Endothelial cell of umbilical vein (primary cell): ENCODE measurements at places on chromosomes 3 and 15. TPM values are rescaled to one million over a fixed set of nuclear protein-coding genes. Genes with fewer than 3 reads are reported as not detected.
A peak's percentile ranks its signal among the peaks of the same experiment; 100 is the strongest.

GRCh38 chr3:143502081-143502480 lies 346.2 kb downstream of the SLC9A9 start:
- peak; percentile 10 for DNase-seq

- no peak for DNase-seq
These were observed 39.9 kb upstream of the LRTM1 start for GRCh38 chr3:54967731-54968161.

- no peak for DNase-seq
These were observed 103.5 kb downstream of the ASB7 start for GRCh38 chr15:100705841-100706240.

- no peak for DNase-seq
These were observed 43.8 kb downstream of the RAB6B start for GRCh38 chr3:133851931-133852330.

GRCh38 chr3:8648909-8649741 lies 4.5 kb upstream of the SSUH2 start:
- DNase-seq: no peak

DNA sequence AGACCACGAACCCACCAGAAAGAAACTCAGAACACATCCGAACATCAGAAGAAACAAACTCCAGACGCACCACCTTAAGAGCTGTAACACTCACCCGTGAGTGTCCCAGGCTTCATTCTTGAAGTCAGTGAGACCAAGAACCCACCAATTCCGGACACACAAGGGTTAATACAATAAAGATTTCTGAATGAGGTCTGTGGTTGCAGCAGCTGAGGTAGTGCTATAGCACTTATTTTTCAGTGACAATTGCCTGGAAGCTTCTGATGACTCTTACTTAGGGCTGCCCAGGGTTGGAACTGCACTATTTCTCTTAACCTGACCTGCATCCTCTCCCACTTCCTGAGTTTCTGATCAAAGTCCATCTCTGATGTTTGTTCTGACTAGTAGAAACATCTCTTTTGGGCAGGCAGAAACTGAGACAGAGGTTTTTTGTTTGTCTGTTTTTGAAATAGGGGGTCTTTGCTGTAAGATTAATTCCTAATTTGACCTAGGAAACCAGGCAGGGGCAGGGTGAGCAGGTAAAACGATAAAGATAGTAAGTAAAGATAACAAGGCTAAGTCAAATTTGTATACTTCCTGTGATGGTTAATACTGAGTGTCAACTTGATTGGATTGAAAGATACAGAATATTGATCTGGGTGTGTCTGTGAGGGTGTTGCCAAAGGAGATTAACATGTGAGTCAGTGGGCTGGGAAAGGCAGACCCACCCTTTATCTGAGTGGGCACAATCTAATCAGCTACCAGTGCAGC lies 169.1 kb downstream of the GAP43 start:
- DNase-seq: no peak

GRCh38 chr3:144053121-144053520 lies 81.5 kb downstream of the DIPK2A start:
- no peak for DNase-seq

DNA sequence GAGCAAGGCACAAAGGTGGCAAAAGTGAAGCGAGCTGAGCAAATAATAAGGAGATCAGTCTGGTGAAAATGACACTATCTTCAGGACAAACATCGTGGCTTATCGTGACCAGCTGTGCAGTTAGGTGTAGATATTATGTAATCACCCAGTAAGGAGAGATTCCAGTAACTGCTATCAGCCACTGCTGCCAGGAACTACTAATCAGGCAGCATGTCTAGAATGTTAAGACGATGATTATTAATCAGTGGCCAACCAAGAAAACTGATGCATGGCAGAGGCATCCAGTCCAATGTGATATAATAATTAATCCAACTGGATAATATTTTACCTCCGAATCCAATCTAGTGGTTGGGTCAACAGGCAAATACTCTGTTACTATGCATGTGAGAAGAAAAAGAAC lies 252.7 kb upstream of the ZPLD1 start:
- DNase-seq: no peak

DNA sequence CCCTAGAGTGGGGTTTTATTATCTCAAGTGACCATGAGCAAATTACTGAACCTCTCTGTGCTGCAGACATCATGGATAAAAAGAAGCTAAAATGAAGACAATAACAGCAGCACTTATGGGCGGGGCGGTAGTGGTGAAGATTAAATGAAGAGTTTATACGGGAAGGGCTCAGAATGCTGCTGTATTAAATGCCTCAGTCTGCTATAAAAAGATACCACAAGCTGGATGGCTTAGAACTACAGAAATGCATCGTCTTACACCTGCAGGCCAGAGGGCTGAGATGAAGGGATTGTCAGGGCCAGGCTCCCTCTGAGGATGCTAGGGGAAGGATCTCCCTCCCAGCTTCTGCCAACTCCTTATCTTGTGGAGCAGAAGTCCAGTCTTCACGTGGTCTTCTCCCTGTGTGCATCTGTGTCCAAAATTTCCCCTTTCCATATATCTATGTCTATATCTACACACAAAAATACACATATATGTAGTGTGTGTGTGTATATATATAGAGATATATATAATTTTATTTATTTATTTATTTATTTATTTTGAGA lies 2.9 kb downstream of the ALG1L2 start:
- DNase-seq: no peak

DNA sequence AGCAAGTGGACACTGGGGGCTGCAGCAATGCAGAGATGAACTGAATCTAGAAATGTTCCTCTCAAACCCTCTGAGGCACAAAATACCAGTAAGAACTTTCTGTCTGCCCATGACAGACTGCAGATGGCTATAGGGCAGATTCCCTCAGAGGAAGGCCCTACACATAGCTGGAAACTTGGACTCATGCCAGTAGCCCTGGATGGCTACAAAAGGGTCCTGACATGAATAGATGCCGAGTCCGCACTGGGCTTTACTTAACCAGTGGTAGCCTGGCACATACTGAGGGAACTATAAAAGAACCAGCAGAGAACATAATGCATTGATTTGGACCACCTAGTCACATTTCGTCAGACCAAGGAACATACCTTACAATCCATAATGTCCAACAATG lies 66.7 kb downstream of the C3orf80 start:
- no peak for DNase-seq

GRCh38 chr15:55527150-55527549 lies 19.1 kb upstream of the DNAAF4 start:
- no peak for DNase-seq

- DNase-seq: no peak
These were observed 246.4 kb downstream of the ALCAM start for GRCh38 chr3:105613120-105613519.

DNA sequence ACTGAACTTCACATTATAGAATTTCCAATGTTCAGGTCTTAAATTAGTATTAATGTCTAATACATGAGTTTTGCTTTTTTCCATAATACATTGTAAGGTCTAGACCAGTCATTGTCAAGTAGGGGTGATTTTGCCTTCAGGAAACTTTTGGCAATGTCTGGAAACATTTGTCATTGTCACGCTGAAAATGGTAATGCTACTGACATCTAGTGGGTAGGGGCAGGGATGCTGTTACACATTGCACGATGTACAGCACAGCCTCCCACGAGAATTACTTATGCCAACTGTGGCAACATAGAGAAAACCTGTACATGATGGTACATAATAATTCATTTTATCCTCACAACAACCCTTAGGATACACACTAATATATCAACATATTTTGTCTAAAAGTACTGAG lies 384.1 kb downstream of the CADM2 start:
- DNase-seq: no peak

GRCh38 chr15:101314336-101315125 lies 19.5 kb upstream of the SNRPA1 start:
- DNase-seq: no peak

- no peak for DNase-seq
These were observed 23.7 kb downstream of the XXYLT1 start for GRCh38 chr3:195247086-195247862.

DNA sequence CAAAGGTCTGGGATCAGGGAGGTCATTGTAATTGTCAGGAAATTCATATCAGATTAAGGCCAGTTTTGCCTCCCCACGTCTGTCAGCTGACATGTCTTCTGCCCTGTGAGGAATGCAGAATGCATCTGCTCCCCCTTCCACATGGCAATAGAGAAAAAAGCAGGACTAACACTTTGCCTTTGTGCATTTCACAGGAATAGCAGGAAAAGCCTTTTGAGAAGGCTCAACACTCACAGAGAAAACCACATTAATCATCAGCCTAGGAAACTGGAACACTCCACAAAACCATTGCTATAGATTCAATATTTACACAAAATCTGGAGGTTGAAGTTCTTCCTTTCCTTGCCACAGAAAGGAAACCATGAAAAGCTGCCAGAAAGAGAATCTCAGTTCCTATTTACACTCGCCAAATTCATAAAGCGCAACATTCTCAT lies 165.2 kb upstream of the HES1 start:
- peak; percentile 96 for DNase-seq

- no peak for DNase-seq
These were observed 129.6 kb downstream of the CTNNB1 start for GRCh38 chr3:41328926-41329325.

DNA sequence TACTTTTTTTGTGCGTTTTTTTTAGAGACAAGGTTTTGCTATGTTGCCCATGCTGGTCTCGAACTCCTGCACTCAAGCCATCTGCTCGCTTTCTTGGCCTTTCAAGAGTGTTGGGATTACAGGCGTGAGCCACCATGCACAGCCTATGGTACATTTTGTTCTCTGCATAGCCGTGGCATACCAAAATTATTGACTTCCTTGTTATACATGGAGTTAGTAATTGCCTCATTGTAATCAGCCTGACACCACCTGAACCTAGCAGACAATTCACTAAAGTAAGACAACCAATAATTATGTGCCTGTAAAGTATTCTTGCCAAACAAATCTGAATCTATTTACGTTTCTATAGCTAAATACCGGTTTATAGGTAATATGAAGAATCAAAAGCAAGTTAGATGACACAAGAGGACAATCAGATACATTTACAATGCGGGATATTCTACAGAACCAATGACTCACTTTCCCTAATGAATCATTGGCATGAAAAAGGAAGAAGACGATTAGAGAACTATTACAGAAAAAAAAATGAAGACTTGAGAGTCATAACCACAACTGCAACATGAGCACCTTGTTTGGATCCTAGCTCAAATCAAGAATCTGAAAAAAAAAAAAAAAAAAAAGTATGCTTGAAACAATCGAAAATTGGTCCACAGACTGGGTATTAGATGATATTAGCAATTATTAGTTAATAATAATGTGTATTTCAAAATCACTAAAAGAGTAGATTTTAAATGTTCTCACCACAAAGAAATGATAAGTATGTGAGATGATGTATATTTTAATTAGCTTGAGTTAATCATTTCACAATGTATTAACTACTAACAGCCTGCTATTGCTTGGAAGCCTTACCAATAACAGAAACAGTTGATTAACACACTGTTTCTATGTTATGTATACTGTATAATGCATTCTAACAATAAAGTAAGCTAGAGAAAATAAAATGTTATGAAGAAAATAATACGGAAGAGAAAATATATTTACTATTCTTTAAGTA lies 7.1 kb downstream of the GUCA1C start:
- no peak for DNase-seq

GRCh38 chr3:96960661-96961330 lies 146.4 kb downstream of the EPHA6 start:
- no peak for DNase-seq

DNA sequence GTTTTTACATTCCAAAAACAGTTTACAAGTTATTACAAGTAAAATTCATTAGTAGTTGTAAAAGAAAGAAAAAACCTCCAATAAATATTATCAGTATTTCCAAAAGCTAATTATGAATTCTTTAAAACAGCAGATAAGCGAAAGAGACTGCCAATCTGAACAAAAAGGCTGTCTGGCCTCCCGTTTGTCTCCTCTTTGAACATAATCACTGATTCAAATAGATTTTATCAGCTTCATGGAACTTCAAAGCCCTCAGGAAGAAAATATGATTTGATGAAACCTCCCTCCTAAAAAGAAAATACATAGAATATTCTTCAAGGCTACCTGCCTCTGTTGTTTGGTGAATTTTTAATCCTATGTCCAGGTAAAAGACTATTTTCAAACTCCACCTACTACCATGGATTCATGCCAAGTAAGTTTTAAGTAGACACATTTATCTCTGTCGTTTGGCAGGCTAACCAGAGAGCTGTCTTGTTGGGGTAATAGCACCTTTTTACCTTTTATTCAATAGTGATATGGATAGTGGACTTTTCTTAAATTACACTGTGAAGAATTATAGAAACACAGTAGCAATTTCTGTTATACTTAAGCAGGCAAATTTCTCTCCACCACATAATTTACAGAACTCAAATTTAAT lies 35.0 kb downstream of the SATB1 start:
- DNase-seq: no peak

DNA sequence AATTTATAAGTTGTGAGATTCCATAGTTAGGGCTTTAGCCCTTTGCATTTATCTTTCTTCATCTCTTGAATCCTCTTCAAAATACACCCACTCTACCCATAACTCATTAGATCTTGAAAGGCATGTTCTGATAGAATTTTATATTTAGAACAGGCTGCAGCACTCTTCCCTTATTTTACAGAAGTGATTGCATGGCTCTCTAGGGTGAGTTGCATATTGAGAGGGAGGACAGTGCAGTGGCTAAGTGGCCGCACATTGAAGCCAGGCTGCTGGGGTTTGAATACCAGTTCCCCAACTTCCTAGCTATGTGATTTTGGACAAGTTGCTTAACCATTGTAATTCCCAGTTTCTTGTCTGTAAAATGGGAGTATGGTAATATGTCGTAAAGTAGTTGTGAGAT lies 2.5 kb downstream of the CD86 start:
- DNase-seq: no peak

- DNase-seq: peak; percentile 96
These were observed 60.6 kb downstream of the CD200R1L start for GRCh38 chr3:112786002-112786590.

The REC114 gene
- total RNA-seq: not detected in 2 replicates

The DISP2 gene
- 0.65 and 1.2 TPM in 2 replicates for total RNA-seq

The ATP13A5 gene
- not detected in 2 replicates for total RNA-seq

The KCNMB3 gene
- total RNA-seq: 1.7 and 2.3 TPM in 2 replicates

The STAC gene
- 0.88 TPM in 1 of 2 replicates, not detected in the other for total RNA-seq

The CCDC54 gene
- not detected in 2 replicates for total RNA-seq

The SMCO1 gene
- not detected in 2 replicates for total RNA-seq

The CEMIP gene
- not detected in 2 replicates for total RNA-seq

The GMNC gene
- not detected in 2 replicates for total RNA-seq

The CMTM7 gene
- 44.7 and 47.1 TPM in 2 replicates for total RNA-seq

The TBL1XR1 gene
- 146 and 152 TPM in 2 replicates for total RNA-seq

The GOLGA8N gene
- total RNA-seq: 4.5 and 4.8 TPM in 2 replicates

The HRG gene
- not detected in 2 replicates for total RNA-seq

The LEKR1 gene
- total RNA-seq: 0.21 and 0.64 TPM in 2 replicates

The HOMER2 gene
- 0.60 and 0.97 TPM in 2 replicates for total RNA-seq

The PFKFB4 gene
- 4.2 and 4.9 TPM in 2 replicates for total RNA-seq
